ENCODE measurements at places on chromosomes 4 and X.
A peak's percentile ranks its signal among the peaks of the same experiment; 100 is the strongest.

- DNase-seq, result peak; percentile 10
Observed at GRCh38 chrX:32448320-32448719, 763.0 kb downstream of the DMD start.

- DNase-seq, result no peak
Observed at GRCh38 chr4:84496706-84497503, 2.2 kb downstream of the NKX6-1 start.

GRCh38 chr4:80587871-80588385, 252.4 kb downstream of the CFAP299 start:
- DNase-seq, result no peak

DNA sequence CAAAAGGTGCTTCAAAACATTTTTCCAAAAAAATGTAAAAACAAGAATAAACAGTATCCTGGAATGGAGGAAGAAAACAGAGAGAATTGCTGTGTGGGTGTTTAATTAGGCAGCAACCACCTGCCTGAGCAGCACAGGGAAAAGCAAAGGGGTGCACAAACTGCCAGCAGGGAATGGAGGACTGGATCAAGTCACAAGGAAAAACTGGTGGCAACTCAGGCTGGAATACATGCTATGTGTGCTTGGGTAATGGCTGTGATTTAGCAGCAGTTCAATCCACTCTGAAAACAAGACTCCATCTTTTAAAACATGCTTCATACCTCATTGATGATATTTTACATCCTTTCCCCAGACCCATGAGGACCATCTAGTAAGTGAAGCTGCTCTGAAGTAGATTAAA, 179.5 kb downstream of the HS6ST2 start:
- no peak for DNase-seq

- DNase-seq, result no peak
Observed at GRCh38 chrX:68710870-68711576, 63.6 kb downstream of the STARD8 start.

GRCh38 chrX:121864561-121864960, 817.2 kb downstream of the GLUD2 start:
- no peak for DNase-seq

- no peak for DNase-seq
Observed at GRCh38 chrX:40282348-40282747, 184.6 kb upstream of the BCOR start.

Data from T-cell (primary cell).